HFFc6 (cell line): ENCODE measurements at places on chromosomes 16 and 17. TPM values are rescaled to one million over a fixed set of nuclear protein-coding genes. Genes with fewer than 3 reads are reported as not detected.

The GGT6 gene
- total RNA-seq = not detected in 3 replicates

The PRR29 gene
- 0.27 TPM in 1 of 3 replicates, not detected in the others for total RNA-seq

GRCh38 chr17:58703137-58703915 lies 10.9 kb downstream of the RAD51C start:
- H3K27ac ChIP-seq = peak overlapping the region; percentile 73; the same call in 1 of the 2 replicates
- no peaks in the 10 kb centered on the region for H3K27me3 ChIP-seq
- peaks cover 11% of the 10 kb centered on the region for H3K4me1 ChIP-seq
- H3K36me3 ChIP-seq = peaks cover 6% of the 10 kb centered on the region; the same call in 1 of the 2 replicates
- DNase-seq = peak; percentile 42

GRCh38 chr17:42873315-42873714 lies 22.3 kb downstream of the AOC3 start:
- H3K4me1 ChIP-seq = no peaks in the 10 kb centered on the region
- no peak overlapping the region for H3K4me3 ChIP-seq
- peaks cover 6% of the 10 kb centered on the region for H3K36me3 ChIP-seq
- H3K27ac ChIP-seq = no peak overlapping the region
- peaks cover 50% of the 10 kb centered on the region for H3K27me3 ChIP-seq

DNA sequence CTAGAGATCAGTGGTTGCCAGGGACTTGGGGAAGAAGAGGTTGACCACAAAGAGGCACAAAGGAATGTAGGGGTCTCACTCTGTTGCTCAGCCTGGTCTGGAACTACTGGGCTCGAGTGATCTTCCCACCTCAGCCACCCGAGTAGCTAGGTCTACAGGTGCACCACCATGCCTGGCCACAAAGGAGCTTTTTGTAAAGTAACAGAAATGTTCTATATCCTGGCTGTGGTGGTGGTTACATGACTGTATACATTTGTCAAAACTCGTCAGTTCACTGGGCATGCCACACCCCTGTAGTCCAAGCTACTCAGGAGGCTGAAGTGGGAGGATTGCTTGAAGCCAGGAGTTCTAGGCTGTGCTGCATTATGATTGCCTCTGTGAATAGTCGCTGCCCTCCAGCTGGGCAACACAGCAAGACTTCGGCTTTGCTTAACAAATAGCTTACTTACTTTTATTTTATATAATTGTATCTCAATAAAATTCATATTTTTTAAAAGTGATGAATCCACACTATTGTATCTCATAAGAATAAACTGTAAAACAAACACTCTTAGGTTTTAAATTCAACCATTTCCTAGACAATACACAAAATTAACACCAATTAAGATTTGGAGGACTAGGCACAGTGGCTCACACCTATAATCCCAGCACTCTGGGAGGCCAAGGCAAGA lies 5.0 kb downstream of the SKA2 start:
- H3K4me1 ChIP-seq = peaks cover 45% of the 10 kb centered on the region
- 0 out of 2 replicates have a peak overlapping the region, but pooled peaks have one; percentile 2 for H3K4me3 ChIP-seq
- H3K27ac ChIP-seq = peak overlapping the region; percentile 46
- no peak for DNase-seq

- no peak overlapping the region for H3K27ac ChIP-seq
- H3K27me3 ChIP-seq = peaks cover 2% of the 10 kb centered on the region; the same call in 1 of the 2 replicates
- peak; percentile 50 for DNase-seq
- H3K4me3 ChIP-seq = no peak overlapping the region
- H3K4me1 ChIP-seq = peaks cover 14% of the 10 kb centered on the region
Observed at GRCh38 chr16:51816929-51817328, 665.9 kb upstream of the SALL1 start.

DNA sequence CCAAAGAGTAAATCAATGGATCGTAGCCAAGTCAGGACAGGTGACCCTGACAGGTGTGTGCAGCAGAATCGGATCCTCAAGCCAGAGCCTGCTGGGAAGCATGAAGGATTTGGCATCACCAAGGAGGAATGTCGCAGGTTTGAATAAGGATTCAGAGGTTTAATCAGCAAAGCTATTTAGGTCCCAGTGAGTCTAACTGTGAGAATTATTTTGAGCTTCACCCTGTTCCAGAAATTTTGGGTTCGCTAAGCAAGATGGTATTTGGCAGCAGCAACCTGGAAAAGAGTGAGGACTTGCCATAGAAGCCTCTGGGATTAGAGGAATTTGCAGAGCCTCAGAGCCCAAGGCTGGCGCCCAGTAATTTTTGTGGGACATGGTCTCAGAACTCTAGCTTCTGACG lies 173.0 kb downstream of the CCDC182 start:
- H3K4me1 ChIP-seq = peaks cover 35% of the 10 kb centered on the region
- H3K4me3 ChIP-seq = no peak overlapping the region
- no peaks in the 10 kb centered on the region; the same call in 1 of the 2 replicates for H3K36me3 ChIP-seq
- H3K27ac ChIP-seq = no peak overlapping the region
- peaks cover 4% of the 10 kb centered on the region for H3K27me3 ChIP-seq
- no peak for DNase-seq

The EPN3 gene
- not detected in 3 replicates for total RNA-seq

GRCh38 chr17:71709946-71710345 lies 410.9 kb upstream of the SOX9 start:
- peak overlapping the region; percentile 51; the same call in 1 of the 2 replicates for H3K27ac ChIP-seq
- H3K4me3 ChIP-seq = peak overlapping the region; percentile 44; the same call in 1 of the 2 replicates
- no peaks in the 10 kb centered on the region for H3K36me3 ChIP-seq
- peak; percentile 3 for DNase-seq
- peaks cover 28% of the 10 kb centered on the region for H3K4me1 ChIP-seq
- no peaks in the 10 kb centered on the region; the same call in 1 of the 2 replicates for H3K27me3 ChIP-seq

GRCh38 chr16:86391486-86391885 lies 118.8 kb upstream of the FOXF1 start:
- DNase-seq = no peak
- H3K4me1 ChIP-seq = peaks cover 49% of the 10 kb centered on the region
- no peak overlapping the region for H3K27ac ChIP-seq
- H3K4me3 ChIP-seq = no peak overlapping the region; the same call in 1 of the 2 replicates
- H3K27me3 ChIP-seq = peaks cover 5% of the 10 kb centered on the region; the same call in 1 of the 2 replicates

The MRPL10 gene
- 41.9 to 45.4 TPM (median 43.4 TPM) in 3 replicates for total RNA-seq

- H3K36me3 ChIP-seq = no peaks in the 10 kb centered on the region
- H3K4me3 ChIP-seq = no peak overlapping the region
- H3K27ac ChIP-seq = no peak overlapping the region
- no peaks in the 10 kb centered on the region for H3K4me1 ChIP-seq
- peaks cover 7% of the 10 kb centered on the region for H3K27me3 ChIP-seq
- no peak for DNase-seq
Observed at GRCh38 chr16:9183682-9184353, 92.4 kb downstream of the HAPSTR1 start.

- no peak within 1 kb of the TSS for H3K27ac ChIP-seq
- no peak within 1 kb of the TSS for H3K4me3 ChIP-seq
- no peaks in the 10 kb centered on the region for H3K36me3 ChIP-seq
- H3K4me1 ChIP-seq = peaks cover 20% of the 10 kb centered on the region
- no peak for DNase-seq
Observed at GRCh38 chr16:566475-567372, at the start of gene NHLRC4. NHLRC4 (plus strand) TSS chr16:567005; CDS start chr16:568048, 1,043 bp downstream.

- H3K4me1 ChIP-seq = peaks cover 68% of the 10 kb centered on the region
- peak overlapping the region; percentile 26; the same call in 1 of the 2 replicates for H3K4me3 ChIP-seq
- DNase-seq = no peak
- H3K27ac ChIP-seq = peak overlapping the region; percentile 63
- H3K27me3 ChIP-seq = peaks cover 2% of the 10 kb centered on the region
Observed at GRCh38 chr17:17700251-17700969, 19.2 kb downstream of the RAI1 start.
